ENCODE measurements at places on chromosomes 7 and 10.

- no peak for DNase-seq
These were observed 68.0 kb downstream of the PTPRE start for GRCh38 chr10:127974911-127975310.

DNA sequence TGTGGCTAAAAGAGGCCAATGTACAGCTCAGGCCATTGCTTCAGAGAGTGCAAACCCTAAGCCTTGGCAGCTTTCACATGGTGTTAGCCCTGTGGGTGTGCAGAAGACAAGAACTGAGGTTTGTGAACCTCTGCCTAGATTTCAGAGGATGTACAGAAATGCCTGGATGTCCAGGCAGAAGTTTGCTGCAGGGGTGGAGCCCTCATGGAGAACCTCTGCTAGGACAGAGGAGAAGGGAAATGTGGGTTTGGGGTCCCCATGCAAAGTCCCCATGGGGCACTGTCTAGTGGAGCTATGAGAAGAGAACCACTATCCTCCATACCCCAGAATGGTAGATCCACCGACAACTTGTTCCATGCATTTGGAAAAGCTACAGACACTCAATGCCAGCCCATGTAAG is 12.4 kb downstream of the SORCS1 start:
- no peak for DNase-seq

- DNase-seq = no peak
These were observed 60.4 kb downstream of the UPF2 start for GRCh38 chr10:11982253-11982652.

DNA sequence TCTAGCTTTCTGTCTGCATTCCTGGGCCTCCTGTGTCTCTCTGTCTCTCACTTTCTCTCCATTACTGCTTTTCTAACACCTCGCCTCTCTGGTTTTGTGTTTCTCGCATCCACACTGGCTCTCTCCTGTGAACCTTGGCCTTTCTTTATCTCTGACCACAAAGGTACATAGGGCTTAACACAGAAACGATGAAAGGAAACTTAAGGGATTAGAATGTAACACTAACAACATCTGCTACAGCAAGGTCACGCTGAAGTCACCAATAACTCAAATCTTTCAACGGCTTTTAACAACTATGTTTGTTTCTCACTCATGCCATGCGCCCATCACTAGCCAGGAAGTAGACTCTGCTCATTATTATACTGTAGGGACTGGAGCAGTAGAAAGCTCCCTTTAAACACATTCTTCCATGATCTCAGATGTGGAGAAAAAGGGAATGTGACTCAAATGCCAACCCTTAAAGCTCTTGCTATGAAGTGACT is 9.3 kb upstream of the OR6V1 start:
- DNase-seq = no peak

GRCh38 chr10:122112021-122112616 is 123.2 kb downstream of the TACC2 start:
- DNase-seq = no peak

DNA sequence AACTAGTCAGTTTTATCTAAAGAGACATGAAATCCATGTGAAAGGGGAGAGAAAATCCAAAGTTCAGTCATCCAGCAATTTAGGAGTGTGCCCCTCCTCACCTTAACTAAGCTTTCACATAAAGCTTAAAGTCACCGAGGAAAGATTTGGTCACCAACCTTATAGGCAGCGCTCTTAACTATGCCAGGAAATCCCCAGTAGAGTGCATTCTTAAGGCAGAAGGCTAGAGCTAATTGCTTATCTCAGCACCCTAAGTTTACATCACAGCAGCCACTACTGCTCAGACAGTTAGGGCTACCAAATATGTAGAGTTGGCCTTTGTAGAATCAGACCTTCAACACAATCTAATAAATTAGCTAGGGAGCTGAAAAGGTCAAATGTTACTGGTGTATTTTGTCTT is 47.9 kb downstream of the MTPN start:
- no peak for DNase-seq

- DNase-seq = no peak
These were observed 5.4 kb upstream of the FAM237B start for GRCh38 chr7:90326500-90326899.

DNA sequence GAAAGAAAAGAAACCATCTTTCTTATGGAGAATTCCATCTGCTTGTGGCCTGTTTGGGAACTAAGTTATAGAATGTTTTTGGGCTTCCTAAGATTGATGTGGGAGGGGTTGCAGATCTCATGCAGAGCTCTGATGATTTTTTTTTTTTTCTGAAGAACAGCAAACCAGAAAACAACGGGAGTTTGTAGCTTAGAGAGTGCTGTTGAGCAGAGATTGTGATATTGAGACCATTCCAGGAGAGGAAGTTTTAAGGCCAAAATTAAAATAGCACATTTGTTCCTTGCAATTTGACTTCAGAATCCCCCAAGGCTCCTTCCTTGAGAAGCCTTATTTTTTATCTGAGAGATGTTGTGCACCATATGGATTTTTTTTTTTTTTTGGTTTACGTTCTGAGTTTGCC is 159.5 kb upstream of the NRP1 start:
- DNase-seq = no peak

DNA sequence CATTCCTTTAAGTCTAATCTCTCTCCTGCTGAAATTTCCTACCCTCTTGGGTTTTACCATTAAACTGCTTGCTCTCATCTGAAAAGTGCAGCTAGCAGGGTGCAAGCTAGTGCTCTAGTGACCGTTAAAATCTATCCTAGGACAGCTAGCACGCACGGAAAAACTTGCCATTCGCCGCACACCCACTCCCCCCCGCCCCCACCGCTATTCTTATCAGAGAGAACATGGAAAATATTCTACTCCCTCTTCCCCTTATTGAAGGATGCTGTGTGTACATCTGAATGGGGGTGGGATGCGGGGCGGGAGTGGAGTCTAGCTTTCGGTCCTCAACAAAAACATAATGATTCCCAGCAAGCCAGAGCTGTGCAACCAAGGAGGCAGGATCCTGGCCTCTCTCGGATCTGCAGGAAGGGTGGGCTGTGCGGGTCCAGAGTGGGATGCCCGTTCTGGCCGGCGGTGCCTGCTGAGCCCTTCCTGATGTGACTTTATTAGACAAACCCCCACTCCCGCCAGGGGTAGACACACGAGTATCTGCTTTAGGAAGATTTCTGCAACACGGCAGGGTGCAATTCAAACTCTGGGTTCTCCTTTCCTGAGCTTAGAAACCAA is 1.1 kb upstream of the ADRA2A start:
- DNase-seq = no peak

DNA sequence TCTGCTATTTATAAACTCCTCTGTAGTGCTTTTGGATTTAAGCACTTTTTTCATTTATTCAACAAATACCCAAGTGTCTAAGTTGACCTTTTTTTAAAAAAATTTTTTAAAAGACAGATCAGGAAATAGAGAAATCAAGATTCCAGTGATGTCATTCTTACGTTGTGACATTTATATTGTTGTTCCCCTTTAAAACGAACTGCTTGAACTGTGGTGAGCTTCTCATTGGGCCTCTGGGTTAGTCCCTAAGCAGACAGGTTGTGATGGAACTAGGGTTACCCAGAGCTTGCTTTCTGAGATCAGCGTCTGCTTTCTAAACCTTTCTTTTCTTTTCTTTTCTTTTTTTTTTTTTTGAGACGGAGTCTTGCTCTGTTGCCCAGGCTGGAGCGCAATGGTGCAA is 22.4 kb downstream of the GATA3 start:
- DNase-seq = no peak

DNA sequence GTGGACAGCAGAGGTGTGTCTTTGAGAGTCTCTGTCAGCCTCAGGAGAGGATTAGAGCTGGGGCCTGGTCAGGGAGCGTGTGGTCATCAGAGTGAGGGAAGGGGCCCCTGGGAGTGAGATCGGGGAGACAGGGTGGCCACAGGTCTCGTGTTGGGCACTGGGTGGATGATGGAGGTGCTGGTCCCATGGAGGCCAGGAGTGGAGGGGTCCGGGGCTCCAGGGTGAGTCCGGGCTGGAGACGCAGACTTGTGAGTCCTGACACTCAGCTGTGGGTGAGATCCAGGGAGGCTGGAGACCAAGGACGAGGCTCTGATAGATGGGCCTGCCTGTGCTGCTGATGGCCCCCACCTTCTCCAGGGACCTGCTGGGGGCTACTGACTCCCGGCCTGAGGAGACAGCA is 88.6 kb downstream of the DYNC2I1 start:
- no peak for DNase-seq

DNA sequence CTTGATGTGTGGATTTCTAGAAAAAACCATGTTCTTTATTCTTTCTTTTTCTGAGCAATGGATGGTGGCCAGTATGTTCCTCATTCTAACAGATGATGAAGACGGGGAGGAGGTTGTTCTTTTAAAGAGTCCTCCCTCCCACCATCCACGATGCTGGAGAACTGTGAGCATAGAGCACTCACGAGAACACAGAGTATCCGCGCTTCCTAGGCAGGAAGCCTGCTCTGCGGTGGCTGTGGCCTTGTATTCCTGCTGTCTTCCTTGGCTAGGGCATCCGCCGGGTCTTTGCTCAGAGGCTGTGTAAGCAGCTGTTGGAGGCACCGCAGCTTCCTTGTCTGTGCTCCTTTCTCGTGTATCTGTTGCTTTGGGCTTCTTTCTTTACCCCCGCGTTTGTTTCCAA is 214.2 kb downstream of the CCDC3 start:
- DNase-seq = no peak

DNA sequence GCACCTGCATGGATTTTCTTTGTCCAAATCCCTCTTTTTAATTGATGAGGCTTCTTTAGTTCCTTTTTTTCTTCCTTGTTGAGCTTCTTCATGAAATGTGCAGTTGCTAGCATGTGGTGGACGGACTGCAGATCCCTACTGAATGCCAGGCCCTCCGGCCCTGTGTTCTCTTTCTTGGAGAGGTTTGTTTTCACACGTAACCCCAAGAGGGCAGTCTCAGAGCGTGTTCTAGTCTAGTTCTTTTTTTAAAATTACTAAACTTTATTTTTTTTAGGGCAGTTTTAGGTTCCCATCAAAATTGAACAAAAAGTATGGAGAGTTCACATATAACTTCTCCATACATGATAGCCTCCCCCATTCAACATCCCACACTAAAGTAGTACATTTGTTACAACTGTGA is 190.0 kb downstream of the CFTR start:
- DNase-seq = no peak

- no peak for DNase-seq
These were observed 6.1 kb downstream of the STK32C start for GRCh38 chr10:132301371-132302330.

DNA sequence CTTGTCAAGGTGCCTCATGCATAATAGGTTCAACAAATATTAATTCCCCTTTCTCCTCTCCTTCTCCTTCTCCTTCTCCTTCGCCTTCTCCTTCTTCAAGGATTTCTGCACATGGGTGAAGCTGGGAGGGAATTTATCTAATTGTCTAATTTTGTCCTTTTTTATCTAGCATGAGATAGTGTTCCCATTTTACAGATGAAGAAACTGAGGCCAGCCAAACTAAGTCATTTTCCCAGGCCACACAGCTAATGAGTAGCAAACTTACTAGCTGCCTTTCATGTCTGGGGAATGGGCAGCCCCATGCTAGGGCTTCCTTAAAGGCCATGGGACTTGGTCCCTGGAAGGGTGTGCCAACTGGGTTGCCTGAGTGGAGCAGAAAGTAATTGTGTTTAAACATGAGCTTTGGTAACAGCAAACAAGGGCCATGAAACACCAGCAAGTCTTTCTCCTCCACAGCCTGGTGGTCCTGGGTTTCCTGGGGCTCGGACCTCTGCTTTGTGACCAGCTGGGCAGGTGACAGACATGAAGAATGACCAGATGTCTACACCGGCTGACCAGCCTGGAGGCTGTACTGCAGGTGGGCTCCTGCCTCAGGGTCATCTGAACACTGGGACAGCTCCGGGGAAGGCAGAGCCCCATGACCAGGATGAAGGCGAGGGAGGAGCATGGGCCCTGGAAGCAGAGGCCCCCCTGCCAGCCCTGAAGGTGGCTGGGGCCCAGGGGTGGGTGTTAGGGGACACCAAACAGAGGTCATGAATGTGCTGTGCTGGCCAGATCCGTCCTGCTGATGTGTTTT is 138.0 kb downstream of the PTPN20 start:
- DNase-seq = no peak
